ENCODE measurements at places on chromosomes 5 and 9.
A peak's percentile ranks its signal among the peaks of the same experiment; 100 is the strongest.

GRCh38 chr9:75812141-75812540 is 78.3 kb upstream of the PCSK5 start:
- no peak for DNase-seq
- H3K36me3 ChIP-seq, result no peaks in the 10 kb centered on the region
- no peaks in the 10 kb centered on the region for H3K27me3 ChIP-seq
- H3K4me1 ChIP-seq, result no peaks in the 10 kb centered on the region
- no peak overlapping the region for H3K4me3 ChIP-seq

DNA sequence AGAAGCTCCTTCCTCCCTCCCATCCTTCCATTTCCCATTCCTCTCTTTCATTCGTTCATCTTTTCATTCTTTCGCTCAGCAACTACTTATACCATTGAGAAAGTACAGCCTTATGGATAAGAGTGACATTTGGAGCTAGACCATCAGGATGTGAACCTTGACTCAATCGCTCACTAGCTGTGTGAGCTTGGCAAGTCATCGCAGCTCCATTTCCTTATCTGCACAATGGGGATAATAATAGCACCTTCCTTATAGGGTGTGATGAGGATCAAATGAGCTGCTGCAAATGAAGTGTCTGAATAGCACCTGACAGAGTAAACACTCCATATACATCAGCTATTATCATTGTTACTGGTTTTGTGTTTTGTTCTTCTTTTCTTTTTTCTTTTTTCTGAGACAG is 28.1 kb upstream of the SYNPO start:
- H3K27ac ChIP-seq, result no peak overlapping the region
- peaks cover 6% of the 10 kb centered on the region for H3K4me1 ChIP-seq
- no peaks in the 10 kb centered on the region for H3K36me3 ChIP-seq
- H3K27me3 ChIP-seq, result peaks cover 7% of the 10 kb centered on the region
- no peak overlapping the region for H3K4me3 ChIP-seq
- DNase-seq, result no peak

DNA sequence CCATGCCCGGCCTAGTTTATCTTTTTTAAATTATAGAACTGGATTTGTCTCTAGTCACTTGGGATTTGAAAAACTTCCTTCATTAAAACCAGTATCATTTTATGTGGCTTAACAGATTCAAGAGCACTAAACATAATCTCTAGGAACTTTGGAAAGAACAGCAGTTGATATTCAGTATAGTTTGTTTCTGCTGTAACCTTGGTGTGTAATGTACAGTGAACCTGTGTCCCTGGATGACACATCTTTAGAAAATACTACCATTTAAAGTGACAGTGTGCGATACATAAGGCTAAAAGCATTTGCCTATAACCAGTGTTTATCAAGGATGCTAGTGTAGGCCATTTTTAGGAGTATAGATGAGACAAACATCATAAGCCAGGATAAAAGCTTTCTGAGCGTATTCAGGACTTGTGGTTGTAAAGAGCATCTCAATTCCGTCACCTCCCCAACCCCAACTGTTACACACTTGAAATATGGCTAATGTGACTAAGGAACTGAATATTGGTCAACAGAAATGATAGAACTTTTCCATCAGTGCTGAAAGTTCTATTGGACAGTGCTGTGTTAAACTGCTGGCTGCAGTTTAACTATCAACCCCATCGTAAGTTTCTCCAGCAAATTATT is 4.4 kb downstream of the SNX18 start:
- no peaks in the 10 kb centered on the region for H3K27me3 ChIP-seq
- peaks cover 4% of the 10 kb centered on the region for H3K36me3 ChIP-seq
- H3K27ac ChIP-seq, result no peak overlapping the region
- peak overlapping the region; percentile 31 for H3K4me3 ChIP-seq
- DNase-seq, result no peak
- H3K4me1 ChIP-seq, result peaks cover 67% of the 10 kb centered on the region

GRCh38 chr5:158606233-158606632 is 493.5 kb downstream of the EBF1 start:
- H3K4me3 ChIP-seq, result no peak overlapping the region
- no peak overlapping the region for H3K27ac ChIP-seq
- no peaks in the 10 kb centered on the region for H3K36me3 ChIP-seq

GRCh38 chr5:55920784-55921183 is 69.6 kb downstream of the IL31RA start:
- H3K4me1 ChIP-seq, result peaks cover 30% of the 10 kb centered on the region
- no peaks in the 10 kb centered on the region for H3K27me3 ChIP-seq
- DNase-seq, result no peak
- H3K4me3 ChIP-seq, result no peak overlapping the region
- no peak overlapping the region for H3K27ac ChIP-seq

GRCh38 chr9:117516676-117517632 is 102.1 kb upstream of the ASTN2 start:
- H3K36me3 ChIP-seq, result no peaks in the 10 kb centered on the region
- no peak for DNase-seq
- no peak overlapping the region for H3K27ac ChIP-seq

GRCh38 chr9:93536874-93537273 is 39.5 kb upstream of the PHF2 start:
- H3K36me3 ChIP-seq, result peaks cover 97% of the 10 kb centered on the region
- no peaks in the 10 kb centered on the region for H3K27me3 ChIP-seq
- no peak for DNase-seq
- H3K4me1 ChIP-seq, result peaks cover 1% of the 10 kb centered on the region
- H3K4me3 ChIP-seq, result no peak overlapping the region

DNA sequence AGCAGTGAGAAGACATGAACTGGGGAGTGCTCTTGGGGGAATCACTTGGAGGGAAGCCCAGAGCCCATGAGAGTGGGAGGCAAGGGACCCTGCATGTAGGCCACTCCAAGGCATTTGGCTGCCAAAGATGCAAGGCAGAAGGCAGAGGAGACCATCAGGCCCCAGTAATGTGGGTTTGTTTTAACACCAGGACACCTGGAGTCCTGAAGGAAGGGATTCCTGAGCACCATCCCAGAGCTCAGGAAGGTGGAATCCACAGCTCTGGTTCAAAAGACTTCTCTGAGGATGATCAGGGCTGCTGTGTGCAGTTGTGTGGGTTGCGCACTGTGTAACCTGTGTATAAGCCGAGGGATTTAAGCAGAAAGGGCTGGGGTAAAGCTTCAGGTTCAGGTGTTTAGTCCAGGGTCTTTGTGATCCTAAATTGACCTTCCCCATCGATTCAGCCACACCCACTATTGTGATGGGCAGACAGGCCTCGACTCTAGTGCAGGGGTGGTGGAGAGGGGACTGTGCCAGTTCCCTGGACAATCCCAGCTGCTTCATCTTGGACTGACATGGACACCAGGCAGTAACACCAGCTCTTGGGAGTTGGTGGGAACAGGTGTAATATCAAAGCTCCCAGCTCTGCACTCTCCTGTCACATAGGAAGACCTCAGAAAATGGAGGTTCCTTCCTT is 11.0 kb downstream of the B4GALT7 start:
- H3K27ac ChIP-seq, result peak overlapping the region; percentile 45
- peaks cover 14% of the 10 kb centered on the region for H3K4me1 ChIP-seq
- H3K27me3 ChIP-seq, result no peaks in the 10 kb centered on the region
- no peak overlapping the region for H3K4me3 ChIP-seq
- DNase-seq, result no peak

DNA sequence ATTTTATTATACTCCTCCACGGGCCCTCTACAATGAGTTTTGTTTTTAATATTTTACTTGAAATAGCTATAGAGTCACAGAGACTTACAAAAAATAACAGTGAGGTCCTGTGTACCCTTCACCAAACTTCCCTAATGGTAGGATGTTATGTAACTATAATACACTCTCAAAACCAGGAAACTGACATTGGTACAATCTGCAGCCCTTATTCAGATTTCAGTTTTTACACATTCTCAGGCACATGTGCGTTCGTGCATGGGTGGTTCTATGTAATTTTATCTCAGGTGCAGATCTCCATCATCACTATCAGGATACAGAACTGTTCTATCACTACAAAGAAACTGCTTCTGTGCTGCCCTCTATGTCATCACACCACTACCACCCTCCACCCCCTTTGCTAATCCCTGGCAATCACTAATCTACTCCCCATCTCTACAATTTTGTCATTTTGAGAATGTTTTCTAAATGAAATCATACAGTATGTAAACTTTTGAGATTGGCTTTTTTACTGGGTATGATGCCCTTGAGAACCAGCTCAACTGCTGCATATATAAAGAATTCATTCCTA is 16.4 kb downstream of the RAB14 start:
- no peak for DNase-seq
- peaks cover 77% of the 10 kb centered on the region for H3K4me1 ChIP-seq
- no peaks in the 10 kb centered on the region for H3K27me3 ChIP-seq
- no peak overlapping the region for H3K4me3 ChIP-seq

DNA sequence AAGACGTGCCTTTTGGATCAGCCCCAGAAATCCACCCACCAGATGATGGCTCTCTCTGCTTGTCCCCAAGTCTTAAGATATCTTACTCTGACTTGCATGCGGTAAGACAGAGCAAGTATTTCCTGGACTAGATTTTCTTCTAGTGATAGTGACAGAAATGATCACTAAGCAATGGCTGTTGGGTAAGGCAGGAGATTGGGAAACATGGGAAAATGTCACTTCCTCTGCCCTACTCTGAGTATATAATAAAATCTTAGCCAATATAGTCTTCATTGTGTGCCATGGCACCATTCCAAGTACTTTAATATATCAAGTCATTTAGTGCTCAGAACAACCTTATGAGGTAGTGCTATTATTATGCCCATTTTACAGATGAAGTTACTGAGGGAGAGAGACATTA is 31.0 kb upstream of the GNA14 start:
- H3K27me3 ChIP-seq, result no peaks in the 10 kb centered on the region
- H3K4me3 ChIP-seq, result no peak overlapping the region

- DNase-seq, result no peak
- no peaks in the 10 kb centered on the region for H3K36me3 ChIP-seq
- no peak overlapping the region for H3K4me3 ChIP-seq
- H3K4me1 ChIP-seq, result no peaks in the 10 kb centered on the region
Observed at GRCh38 chr5:5105531-5105930, 34.6 kb upstream of the ADAMTS16 start.

DNA sequence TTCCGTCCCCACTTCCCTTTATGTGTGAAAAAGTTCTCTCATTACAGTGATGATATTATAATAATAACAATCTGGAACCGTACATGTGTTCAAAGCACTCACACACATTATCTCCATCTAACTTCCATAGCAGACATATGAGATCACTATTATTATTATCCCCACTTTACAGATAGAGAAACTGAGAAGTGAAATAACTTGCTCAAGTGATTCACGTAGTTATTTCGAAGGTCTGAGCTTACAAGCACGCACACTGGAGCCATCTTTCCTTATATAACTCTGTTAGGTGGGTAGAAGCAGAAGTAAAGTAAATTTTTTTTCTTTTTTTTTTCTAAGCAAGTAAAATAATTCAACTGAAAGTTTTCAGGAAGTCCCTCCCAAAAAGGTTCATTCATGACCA is 62.9 kb upstream of the PTGER4 start:
- DNase-seq, result no peak
- no peak overlapping the region for H3K27ac ChIP-seq
- H3K27me3 ChIP-seq, result no peaks in the 10 kb centered on the region

- H3K4me3 ChIP-seq, result no peak overlapping the region
- peaks cover 19% of the 10 kb centered on the region for H3K4me1 ChIP-seq
Observed at GRCh38 chr9:34655394-34655793, 3.4 kb downstream of the IL11RA start.
